ENCODE measurements at places on chromosomes 12 and 14. TPM values are rescaled to one million over a fixed set of nuclear protein-coding genes. Genes with fewer than 3 reads are reported as not detected.

CMKLR1 gene
- total RNA-seq, result not detected

KRT2 gene
- not detected for total RNA-seq

- DNase-seq, result no peak
Observed at GRCh38 chr14:44463356-44464004, 43.6 kb downstream of the FSCB start.

P2RX2 gene
- total RNA-seq, result not detected

- DNase-seq, result no peak
Observed at GRCh38 chr12:32083489-32083888, 23.2 kb upstream of the BICD1 start.

- DNase-seq, result no peak
Observed at GRCh38 chr12:95882080-95882479, 23.3 kb downstream of the SNRPF start.

DNA sequence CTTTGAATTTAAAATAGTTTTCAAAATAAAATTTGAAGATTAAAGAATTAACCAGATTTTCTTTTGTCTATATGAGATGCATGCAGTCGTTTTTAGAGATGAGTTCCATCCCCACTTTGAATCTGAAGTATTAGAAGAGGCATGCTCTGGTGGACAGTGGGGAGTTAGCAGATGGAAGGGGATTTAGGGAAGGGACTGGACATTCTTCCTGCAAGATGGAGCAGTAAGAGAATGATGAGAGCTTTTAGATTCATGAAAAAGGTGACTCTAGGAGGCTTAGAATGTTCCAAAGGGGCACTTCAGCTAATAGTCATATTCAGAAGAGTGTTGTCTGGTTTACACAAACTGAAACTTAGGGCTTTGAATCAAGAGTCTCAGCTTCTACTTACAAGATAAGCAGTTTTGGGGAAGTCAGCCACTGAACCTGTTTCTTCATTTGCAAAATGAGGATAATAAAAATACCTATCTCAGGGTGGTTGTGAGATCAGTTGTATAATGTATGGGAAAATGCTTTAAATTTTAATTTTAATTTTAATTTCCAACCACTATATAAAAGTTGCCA lies 3.7 kb downstream of the ZBTB1 start:
- no peak for DNase-seq

DNA sequence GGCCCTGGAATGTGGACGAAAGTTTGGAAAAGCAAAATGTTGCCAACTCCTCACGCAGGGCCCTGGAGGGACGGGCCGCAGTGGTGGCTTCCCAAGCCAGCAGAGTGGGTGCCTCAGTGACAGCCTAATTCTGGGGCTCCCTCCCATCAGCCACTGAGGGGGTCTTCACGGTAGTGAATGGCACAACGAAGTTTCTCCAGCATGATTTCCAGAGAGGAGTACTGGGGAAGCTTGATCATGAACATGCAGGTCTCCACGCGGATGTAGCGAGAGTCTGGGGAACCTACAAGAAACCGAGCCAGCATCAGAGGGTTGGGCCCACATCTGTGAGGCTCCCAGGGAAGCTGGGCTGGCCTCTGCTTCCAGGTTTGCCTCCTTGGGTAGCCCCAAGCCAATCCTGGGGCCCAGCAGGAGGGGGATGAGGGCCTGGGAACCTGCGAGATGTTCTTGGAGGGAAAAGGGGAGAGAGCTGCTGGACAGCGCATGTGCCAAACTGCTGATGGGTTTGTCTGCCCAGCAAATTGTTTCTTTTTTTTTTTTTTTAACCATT lies 37.0 kb downstream of the TRAFD1 start:
- no peak for DNase-seq

GRCh38 chr14:64502887-64503433 lies 678 bp downstream of the ZBTB25 start:
- DNase-seq, result peak; percentile 50

RND1 gene
- total RNA-seq, result 2.2 TPM

- no peak for DNase-seq
Observed at GRCh38 chr14:34865889-34866574, 9.1 kb downstream of the BAZ1A start.

CABP1 gene
- total RNA-seq, result 0.73 TPM

DNA sequence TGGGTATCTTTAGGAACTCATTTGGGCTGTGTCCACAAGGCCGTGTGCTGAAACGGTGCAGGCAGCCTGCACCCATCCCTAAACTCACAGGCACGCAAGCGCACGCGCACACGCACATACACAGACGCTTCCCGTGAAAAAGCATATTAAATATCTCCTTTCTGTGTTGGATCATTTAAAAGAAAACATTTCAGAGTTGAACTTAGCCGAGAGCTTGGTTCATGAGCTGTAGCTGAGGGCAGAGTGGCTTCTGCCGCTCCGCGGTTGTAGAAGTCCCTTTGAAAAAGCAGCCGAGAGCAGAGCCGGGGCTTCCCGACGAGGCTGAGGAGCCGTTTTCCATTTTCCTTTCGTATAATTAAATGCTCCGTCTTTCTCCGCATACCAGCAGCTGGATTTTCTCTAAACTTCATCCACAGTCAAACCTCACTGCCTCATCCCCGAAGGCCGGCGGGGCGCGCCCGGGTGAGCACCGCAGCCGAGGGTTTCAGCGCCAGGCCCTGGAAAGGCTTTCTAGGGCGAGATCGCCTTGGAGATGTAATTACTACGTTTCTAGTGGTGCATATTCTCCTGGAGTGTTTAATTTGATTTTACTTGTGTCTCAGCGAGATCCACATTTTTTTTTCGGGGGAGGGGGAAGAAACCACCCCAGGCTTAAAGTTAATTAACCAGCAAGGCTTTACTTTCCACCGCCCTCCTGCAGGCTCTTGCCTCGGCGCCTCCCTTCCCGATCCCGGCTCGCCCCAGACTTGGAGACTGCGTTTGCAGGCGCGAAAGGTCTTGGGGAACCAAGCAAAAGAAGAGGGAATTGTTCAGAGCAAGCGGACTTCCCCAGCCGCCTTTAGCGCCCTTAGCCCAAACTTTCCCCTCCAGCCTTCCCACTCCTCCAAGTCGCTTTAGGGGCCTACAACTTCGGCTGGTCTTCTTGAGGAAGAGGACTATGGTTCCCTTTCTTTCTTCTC lies 3.0 kb upstream of the HOXC13 start:
- no peak for DNase-seq

GRCh38 chr14:61202124-61202523 lies 79.0 kb downstream of the TMEM30B start:
- DNase-seq, result no peak

DNA sequence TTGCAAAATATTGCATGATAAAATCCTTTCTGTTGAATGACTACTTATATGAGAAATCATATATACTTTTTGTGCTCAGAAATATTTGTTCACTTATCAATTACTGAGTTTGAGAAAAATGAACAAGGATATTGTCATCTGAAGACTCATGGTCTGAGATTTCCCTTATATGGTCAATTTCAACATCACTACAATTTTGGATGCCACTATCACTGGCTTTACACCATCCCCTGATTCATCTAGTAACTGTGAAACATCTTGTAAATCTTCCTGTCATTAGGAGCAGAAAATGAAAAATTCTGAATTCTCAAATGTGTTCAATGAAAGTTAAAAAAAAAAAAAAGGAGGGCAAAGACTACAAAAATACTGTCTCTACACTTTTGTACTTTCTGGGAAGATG lies 21.8 kb upstream of the GXYLT1 start:
- no peak for DNase-seq

Data from activated CD4-positive, alpha-beta T cell treated with anti-CD3 and anti-CD28 coated beads for 36 hours (primary cell).